ENCODE measurements at places on chromosomes 1 and 21. TPM values are rescaled to one million over a fixed set of nuclear protein-coding genes. Genes with fewer than 3 reads are reported as not detected.

DNA sequence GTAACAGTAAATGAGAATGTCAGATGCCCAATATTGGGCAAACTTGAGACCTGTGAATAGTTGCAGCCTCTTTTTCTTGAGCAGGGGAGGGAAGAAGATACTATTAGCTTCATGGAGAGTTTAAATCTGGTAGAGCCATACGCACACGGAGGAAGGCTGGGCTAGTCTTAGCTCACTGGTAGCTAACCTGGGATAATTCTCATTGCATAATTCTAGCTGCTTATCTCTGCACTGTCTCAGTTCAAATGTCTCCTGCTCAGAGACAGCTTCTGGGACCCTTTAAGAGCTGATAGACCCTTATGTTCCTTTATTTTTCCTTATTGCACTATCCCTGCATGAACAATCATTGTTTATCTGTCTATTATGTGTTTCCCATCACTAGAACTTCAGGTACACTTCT lies 8.4 kb downstream of the C1orf87 start:
- no peaks in the 10 kb centered on the region for H3K4me1 ChIP-seq
- H3K27me3 ChIP-seq, result no peaks in the 10 kb centered on the region
- DNase-seq, result no peak

DNA sequence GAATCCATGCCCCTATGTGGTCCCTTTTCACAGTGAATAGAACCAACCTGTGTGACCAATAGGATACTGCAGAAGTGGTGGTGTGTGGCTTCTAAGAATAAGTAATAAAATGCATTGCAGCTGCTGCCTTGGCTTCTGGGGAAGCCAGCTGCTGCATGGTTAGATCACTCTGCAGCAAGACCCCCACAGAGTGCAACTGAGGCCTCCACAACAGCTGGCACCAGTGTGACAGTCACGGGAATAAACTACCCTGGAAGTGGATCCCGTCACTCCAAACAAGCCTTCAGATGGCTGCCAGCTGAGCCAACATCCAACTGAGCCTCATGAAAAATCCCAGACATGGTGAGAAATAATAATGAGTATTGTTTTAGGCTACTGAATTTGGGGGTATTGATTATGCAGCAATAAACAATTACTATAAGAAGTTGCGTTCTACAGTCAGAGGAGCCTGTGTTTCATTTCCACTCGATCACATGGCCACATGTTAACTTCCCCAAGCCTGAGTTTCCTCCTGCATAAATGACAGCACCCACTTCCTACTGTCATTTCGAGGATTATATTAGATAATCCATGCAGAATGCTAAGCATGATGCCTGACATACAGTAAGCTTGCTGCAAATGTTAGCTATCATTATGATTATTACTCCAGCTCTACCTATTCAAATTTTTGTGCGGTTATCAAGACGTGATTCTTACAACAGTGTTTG lies 20.8 kb upstream of the COG2 start:
- no peaks in the 10 kb centered on the region for H3K36me3 ChIP-seq
- no peak overlapping the region for H3K4me3 ChIP-seq
- H3K27ac ChIP-seq, result no peak overlapping the region
- DNase-seq, result no peak
- H3K4me1 ChIP-seq, result no peaks in the 10 kb centered on the region

The KIF17 gene
- total RNA-seq, result 0.45 TPM

The EDARADD gene
- total RNA-seq, result 4.8 TPM

GRCh38 chr1:58791106-58791505 lies 7.3 kb upstream of the JUN start:
- DNase-seq, result no peak
- no peaks in the 10 kb centered on the region for H3K4me1 ChIP-seq
- H3K27me3 ChIP-seq, result no peaks in the 10 kb centered on the region

The FAM78B gene
- 2.9 TPM for total RNA-seq

GRCh38 chr1:37944086-37944763 lies 2.6 kb downstream of the INPP5B start:
- H3K36me3 ChIP-seq, result no peaks in the 10 kb centered on the region
- H3K27ac ChIP-seq, result no peak overlapping the region
- no peak overlapping the region for H3K4me3 ChIP-seq
- peaks cover 27% of the 10 kb centered on the region for H3K4me1 ChIP-seq

GRCh38 chr1:164261691-164262240 lies 297.2 kb upstream of the PBX1 start:
- no peaks in the 10 kb centered on the region for H3K36me3 ChIP-seq
- H3K4me1 ChIP-seq, result no peaks in the 10 kb centered on the region
- no peak overlapping the region for H3K4me3 ChIP-seq
- H3K27ac ChIP-seq, result no peak overlapping the region

The EFNA3 gene
- 1.5 TPM for total RNA-seq

The HSPA6 gene
- 1.6 TPM for total RNA-seq

The TNFRSF8 gene
- 114 TPM for total RNA-seq

GRCh38 chr1:19654886-19655717 lies 9.6 kb upstream of the HTR6 start:
- no peaks in the 10 kb centered on the region for H3K27me3 ChIP-seq
- H3K36me3 ChIP-seq, result no peaks in the 10 kb centered on the region
- no peak overlapping the region for H3K27ac ChIP-seq
- H3K4me3 ChIP-seq, result no peak overlapping the region
- no peak for DNase-seq

DNA sequence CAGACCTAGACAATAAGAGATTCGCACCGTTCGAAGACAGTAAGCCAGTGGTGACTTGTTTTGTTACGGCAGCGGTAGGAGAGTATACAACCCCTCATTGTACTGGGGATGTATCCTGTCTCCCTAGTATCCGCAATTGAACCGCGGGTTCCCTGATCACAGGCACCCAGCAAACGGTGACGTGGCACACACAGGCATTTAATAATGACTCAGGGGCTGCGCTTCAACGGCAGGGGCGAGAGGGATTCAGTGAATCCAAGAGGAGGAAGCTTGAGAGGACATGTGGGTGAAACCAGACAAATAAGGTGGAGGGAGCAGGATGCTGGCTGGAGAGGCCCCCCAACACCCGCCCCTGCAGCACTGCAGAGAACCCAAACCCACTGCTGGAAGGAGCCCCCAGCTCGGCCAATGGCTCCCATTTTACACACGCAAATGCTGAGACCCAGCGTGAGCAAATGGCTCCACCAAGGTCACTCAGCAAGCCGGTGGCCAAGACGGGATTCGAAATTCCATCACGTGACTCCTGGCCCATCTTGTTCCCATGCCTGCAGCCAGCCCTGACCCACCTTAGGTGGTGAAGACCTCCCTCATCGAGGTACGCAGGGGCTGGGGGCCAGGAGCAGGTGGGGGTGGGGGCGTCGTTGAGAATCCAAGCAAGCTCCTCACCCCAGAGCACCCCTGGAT lies 149.9 kb downstream of the SYF2 start:
- no peaks in the 10 kb centered on the region for H3K27me3 ChIP-seq
- DNase-seq, result no peak
- no peak overlapping the region for H3K27ac ChIP-seq
- H3K36me3 ChIP-seq, result no peaks in the 10 kb centered on the region
- H3K4me3 ChIP-seq, result no peak overlapping the region
- peaks cover 5% of the 10 kb centered on the region for H3K4me1 ChIP-seq

DNA sequence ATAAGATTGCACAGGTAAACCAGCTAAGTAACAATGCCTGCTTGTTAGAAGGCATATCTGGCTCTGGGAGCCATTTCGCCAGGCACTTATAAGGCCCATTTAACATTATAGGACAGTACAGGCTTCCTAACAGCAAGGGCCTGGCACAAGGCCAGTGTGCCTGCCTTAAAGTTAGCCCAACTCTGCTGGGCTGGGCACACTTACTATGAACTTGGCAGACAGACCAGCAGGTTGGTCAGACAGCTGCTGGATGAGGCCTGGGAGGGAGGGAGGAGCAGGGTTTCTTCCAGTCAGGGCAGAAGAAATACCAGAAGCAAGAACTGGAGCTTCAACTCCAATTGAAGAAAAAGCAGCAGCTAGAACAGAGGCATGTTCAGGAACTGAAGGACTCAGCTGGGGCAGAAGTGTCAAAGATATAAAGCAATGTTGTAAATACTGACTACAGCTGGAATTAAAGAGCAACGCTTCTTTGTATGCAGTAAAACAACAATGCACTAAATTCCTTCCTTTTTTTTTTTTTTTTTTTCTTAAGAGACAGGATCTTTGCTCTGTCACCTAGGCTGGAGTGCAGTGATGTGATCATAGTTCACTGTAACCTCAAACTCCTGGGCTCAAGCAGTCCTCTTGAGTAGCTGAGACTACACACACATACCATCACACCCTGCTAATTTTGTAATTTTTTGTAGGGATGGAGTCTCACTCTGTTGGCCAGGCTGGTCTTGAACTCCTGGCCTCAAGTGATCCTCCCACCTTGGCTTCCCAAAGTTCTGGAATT lies 4.9 kb downstream of the CACHD1 start:
- no peak overlapping the region for H3K27ac ChIP-seq
- no peak overlapping the region for H3K4me3 ChIP-seq
- H3K27me3 ChIP-seq, result peaks cover 8% of the 10 kb centered on the region
- H3K36me3 ChIP-seq, result no peaks in the 10 kb centered on the region
- DNase-seq, result no peak

GRCh38 chr21:38303300-38303699 lies 46.5 kb downstream of the KCNJ15 start:
- H3K4me3 ChIP-seq, result no peak overlapping the region
- H3K27ac ChIP-seq, result no peak overlapping the region
- H3K27me3 ChIP-seq, result no peaks in the 10 kb centered on the region
- no peaks in the 10 kb centered on the region for H3K36me3 ChIP-seq
- no peak for DNase-seq
- H3K4me1 ChIP-seq, result no peaks in the 10 kb centered on the region

DNA sequence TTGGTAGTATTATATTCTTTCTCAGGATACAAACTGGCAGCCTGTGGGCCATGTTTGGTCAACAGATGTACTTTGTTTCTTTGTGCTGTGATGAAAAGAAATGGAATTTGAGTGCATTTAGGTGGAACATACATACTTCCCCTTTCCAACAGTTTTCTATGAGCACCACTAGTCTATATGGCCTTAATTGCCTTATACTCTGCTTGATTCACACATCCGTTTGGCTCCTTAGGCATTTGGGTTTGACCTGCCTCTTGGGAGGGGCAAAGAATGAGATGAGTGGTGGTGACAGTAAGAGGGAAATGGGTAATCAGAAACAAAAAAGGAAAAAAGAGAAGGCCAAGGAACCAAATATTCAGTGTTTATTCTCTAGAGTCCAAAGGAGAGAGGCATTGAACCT lies 17.0 kb downstream of the CFAP126 start:
- no peaks in the 10 kb centered on the region for H3K27me3 ChIP-seq
- no peak for DNase-seq
- H3K4me1 ChIP-seq, result no peaks in the 10 kb centered on the region
- H3K36me3 ChIP-seq, result no peaks in the 10 kb centered on the region
- no peak overlapping the region for H3K4me3 ChIP-seq

GRCh38 chr1:43052786-43053439 lies 94.2 kb upstream of the SLC2A1 start:
- H3K4me3 ChIP-seq, result no peak overlapping the region
- no peaks in the 10 kb centered on the region for H3K4me1 ChIP-seq
- no peak overlapping the region for H3K27ac ChIP-seq
- H3K27me3 ChIP-seq, result no peaks in the 10 kb centered on the region
- DNase-seq, result no peak

- H3K36me3 ChIP-seq, result peaks cover 9% of the 10 kb centered on the region
- no peaks in the 10 kb centered on the region for H3K4me1 ChIP-seq
- H3K27ac ChIP-seq, result no peak overlapping the region
- H3K27me3 ChIP-seq, result no peaks in the 10 kb centered on the region
These were observed 28.6 kb downstream of the CEP104 start for GRCh38 chr1:3828391-3828790.

GRCh38 chr1:232568331-232568852 lies 61.5 kb downstream of the SIPA1L2 start:
- H3K36me3 ChIP-seq, result no peaks in the 10 kb centered on the region
- DNase-seq, result no peak
- no peaks in the 10 kb centered on the region for H3K27me3 ChIP-seq
- no peak overlapping the region for H3K27ac ChIP-seq
- no peaks in the 10 kb centered on the region for H3K4me1 ChIP-seq

GRCh38 chr1:51956528-51957509 lies 33.7 kb downstream of the RAB3B start:
- no peaks in the 10 kb centered on the region for H3K36me3 ChIP-seq
- H3K27ac ChIP-seq, result no peak overlapping the region
- H3K4me3 ChIP-seq, result no peak overlapping the region
- no peaks in the 10 kb centered on the region for H3K27me3 ChIP-seq
- H3K4me1 ChIP-seq, result peaks cover 21% of the 10 kb centered on the region
- no peak for DNase-seq

The MYBPHL gene
- not detected for total RNA-seq

DNA sequence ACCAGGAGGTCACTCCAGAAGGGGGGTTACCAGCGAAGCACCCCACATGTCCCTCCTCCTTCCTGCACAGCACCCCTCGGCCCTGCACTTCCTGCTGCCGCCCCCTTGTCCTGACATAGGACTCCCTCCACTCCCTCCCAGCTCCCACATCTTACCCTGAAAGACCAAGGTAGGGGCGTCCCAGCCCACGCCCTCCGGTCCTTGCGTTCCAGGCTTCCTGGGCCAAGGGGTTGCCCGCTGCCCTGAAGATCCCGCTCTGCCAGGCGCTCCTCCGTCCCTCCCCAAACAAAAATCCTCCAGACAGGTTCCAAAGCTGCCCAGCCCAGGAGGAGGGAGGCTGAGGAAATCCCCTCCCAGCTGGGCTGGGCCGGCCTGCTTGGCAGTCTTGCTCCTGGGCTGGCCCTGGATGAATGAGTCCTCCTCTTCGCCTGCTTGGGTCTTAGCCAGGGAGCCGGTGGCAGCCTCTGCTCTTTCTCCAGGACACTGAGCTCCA lies at the start of gene RHBDL2:
RHBDL2 (minus strand) TSS at position 304 of the 493 bp plus-strand sequence. CDS start 22,618 bp downstream, outside the sequence.
- no peaks in the 10 kb centered on the region for H3K36me3 ChIP-seq
- DNase-seq, result no peak
- H3K4me1 ChIP-seq, result no peaks in the 10 kb centered on the region
- no peaks in the 10 kb centered on the region for H3K27me3 ChIP-seq
- H3K4me3 ChIP-seq, result no peak within 1 kb of the TSS

The APCS gene
- 0.45 TPM for total RNA-seq

The C1QTNF12 gene
- total RNA-seq, result 0.96 TPM

The RRP15 gene
- 21.0 TPM for total RNA-seq

- DNase-seq, result no peak
- H3K4me3 ChIP-seq, result peak overlapping the region; percentile 97
- no peaks in the 10 kb centered on the region for H3K27me3 ChIP-seq
- H3K27ac ChIP-seq, result peak overlapping the region; percentile 77
- peaks cover 5% of the 10 kb centered on the region for H3K36me3 ChIP-seq
These were observed 42.6 kb downstream of the CD34 start for GRCh38 chr1:207868251-207868773.
